Right kidney (tissue), 9 donors: ENCODE measurements at places on chromosomes 4 and X.

- no peak for DNase-seq
Observed at GRCh38 chr4:40675166-40675565, 45.5 kb upstream of the RBM47 start.

- DNase-seq = no peak
Observed at GRCh38 chrX:10072786-10073568, 83.8 kb upstream of the CLCN4 start.

GRCh38 chr4:4217113-4217512, 9.6 kb downstream of the OTOP1 start:
- DNase-seq = no peak

- DNase-seq = no peak
Observed at GRCh38 chr4:95798727-95799126, 41.2 kb upstream of the PDHA2 start.

DNA sequence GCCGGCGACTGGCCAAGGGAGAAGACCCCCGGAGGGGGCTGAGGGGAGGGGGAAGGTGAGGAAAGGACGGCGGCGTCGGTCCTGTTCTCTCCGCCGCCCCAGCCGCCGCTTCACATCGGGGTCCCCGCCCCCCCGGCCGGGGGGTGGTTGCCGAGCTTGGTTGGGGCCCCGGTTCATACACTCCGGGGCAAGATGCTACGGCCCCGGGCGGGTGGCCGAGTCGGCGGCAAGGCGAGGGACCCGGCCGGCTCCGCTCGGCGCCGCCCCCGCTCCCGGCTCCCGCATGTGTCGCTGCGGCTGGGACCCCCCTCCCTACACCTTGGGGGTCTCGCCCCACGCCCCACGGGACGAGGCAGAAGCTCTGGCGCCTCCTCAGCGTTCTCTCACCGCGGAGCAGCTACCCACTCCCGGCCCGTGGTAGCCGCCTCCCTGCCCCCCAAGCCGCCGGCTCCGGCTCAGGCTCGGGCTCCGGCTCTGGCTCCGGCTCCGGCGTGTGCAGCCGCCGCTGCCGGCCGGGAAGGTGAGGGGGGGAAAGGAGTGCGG, 461 bp downstream of the FBXW7 start:
- DNase-seq = no peak

DNA sequence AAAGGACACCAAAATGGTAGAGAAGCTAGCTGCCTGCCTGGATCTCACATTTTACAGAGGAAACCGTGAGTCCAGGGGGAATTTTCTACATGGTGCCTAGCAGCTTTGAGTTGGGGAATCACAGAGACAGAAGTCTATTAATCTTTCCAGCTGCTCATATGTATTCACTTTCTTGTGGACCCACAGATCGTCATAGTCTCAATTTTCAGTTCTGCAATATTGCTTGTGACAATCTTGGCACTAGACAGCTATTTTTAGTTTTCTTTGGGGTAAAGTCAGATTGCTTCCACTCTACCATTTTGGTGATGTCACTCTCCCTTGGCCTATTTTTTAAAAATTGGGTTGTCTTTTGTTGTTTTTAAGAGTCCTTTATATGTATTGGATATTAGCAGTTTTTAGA, 233.4 kb upstream of the STK26 start:
- DNase-seq = no peak

- no peak for DNase-seq
Observed at GRCh38 chr4:157075401-157075800, 549 bp upstream of the GLRB start.

- no peak for DNase-seq
Observed at GRCh38 chrX:72604705-72605104, 32.1 kb upstream of the HDAC8 start.

DNA sequence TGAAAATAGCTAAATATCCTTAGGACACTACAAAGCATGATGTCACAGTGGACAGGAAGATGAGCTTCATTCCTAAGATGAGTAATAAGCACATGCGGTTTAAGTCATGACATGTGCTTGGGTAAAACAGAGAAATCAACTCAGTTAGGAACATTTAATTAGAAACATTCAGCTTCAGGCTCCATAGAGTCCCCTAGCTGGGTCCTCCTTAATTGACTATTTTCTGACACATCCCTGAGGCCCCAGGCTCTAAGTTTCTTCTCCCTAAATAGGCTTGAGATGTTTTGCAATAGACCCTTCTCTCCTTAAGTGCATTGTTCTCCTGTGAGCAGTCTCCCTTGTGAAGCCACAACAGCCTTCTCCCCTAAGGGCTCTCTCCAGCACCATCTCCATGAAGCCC, 70.4 kb upstream of the ANXA3 start:
- no peak for DNase-seq

- no peak for DNase-seq
Observed at GRCh38 chrX:86747091-86747490, 598.8 kb downstream of the DACH2 start.

GRCh38 chr4:150588316-150588715, 6.4 kb downstream of the MAB21L2 start:
- DNase-seq = no peak

DNA sequence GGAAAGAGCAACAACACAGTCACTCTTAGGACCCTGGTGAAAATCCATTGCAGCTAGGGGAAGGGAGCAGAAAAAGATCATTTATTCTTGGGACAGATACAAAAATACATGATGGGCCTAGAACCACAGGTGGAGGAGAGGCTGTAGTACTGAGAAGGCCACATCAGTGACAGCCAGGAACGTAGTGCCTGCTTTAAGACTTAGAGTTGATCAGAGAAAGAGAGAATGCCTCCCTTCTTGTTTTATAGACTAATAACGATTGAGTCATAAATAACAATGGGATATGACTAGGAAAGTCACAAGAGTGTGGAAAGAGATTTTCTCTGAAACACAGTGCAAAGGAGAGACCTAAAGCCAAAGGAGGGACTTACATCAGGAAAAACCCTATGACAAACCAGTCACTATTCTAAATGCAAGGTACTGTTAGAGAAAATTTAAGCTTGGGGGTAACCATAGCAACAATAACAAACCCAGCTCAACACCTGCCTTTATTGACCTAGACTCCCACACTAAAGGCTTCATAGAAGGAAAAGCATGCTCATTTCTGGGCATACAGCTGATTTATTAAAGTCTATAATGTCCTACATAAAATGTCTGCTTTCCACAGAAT, 1015.0 kb upstream of the GRID2 start:
- no peak for DNase-seq

DNA sequence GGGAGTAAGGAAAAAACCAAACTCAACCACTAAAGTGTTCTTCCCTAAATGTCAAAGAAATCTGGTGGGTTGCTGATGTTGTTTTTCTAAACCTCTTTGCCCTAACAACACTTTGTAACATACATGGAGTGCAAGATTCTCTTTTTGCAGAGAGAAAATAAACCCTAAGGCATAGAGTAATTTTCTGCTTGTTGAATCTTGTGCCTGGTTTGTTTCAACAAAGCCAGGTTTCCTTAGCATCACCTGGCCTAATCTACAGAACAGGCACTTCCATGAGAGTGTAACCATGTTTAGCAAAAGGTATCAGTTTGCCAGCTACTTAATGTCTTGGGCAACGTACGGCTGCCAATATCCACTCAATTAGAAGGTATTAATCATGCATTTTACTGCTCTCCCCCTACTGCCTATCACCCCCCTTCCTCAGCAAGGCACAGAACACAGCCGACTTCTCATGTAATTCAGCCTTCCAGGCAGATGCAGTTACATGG, 219.2 kb downstream of the MAML3 start:
- DNase-seq = peak; percentile 44

GRCh38 chr4:88458104-88458740, 1.3 kb downstream of the HERC5 start:
- peak; percentile 9 for DNase-seq

- no peak for DNase-seq
Observed at GRCh38 chr4:2825740-2826139, 17.9 kb upstream of the ADD1 start.

- no peak for DNase-seq
Observed at GRCh38 chrX:16516232-16516876, 133.6 kb upstream of the S100G start.

GRCh38 chr4:164485136-164485535, 268.8 kb upstream of the SMIM31 start:
- no peak for DNase-seq

- DNase-seq = no peak
Observed at GRCh38 chrX:17499512-17499911, 124.5 kb downstream of the NHS start.

- DNase-seq = no peak
Observed at GRCh38 chrX:130937101-130937500, 34.1 kb upstream of the ENOX2 start.

DNA sequence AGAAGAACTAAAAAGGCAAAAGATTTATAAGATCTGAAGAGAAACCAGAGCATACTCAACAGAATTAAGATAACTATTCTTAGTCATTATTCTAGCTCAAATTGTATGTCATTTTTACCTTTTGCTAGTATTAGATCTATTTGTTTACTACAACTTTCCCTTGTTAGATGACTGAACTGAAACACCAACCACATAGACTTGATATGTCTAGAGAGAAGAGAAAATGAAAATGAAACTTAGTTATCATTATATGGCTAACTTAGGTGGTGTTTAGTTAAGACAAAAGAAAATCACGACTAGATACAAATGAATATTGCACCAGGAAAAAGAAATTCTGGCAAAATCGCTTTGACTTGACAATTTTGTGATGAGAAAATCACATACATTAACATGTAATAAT, 690.8 kb downstream of the PCDH18 start:
- no peak for DNase-seq

DNA sequence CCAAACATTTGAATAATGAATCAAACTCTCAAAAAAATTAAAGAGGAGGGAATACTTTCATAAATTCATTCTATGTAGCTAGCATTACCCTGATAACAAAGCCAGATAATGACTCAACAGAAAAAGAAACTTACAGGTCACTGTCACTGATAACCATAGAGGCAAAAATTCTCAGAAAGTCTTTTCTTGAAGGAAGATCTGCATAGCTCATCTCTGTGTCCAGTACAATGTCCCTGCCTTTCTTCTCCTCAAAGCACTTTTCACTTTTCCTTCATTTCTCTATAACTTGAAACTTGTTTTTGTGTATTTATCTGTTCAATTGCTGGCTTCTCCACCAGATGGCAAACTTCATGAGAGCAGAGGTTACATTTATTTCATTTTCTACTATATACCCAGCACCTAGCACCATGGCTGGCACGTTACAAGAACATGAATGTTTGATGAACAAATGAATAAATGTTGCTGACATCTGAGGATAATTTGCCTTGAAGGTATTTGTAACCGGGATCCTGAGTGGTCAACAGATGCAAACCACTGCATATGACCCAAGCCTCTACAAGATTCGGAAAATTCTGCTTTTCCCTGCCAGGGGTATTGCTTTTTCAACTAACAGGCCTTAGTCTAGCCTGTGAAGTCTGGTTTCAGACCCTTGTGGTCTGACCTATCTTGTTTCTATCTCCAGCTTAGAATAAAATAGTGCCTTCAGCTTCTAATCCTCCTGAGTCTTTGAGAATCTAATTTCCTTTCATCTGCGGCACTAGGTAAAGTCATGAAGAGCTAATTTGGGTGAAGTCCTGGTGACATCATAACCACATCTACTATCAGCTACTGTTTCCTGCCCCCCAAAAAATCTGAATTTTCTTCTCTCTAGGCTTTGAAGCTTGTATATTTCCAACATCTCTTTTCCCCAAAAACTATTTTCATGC, 52.5 kb upstream of the ANTXR2 start:
- DNase-seq = no peak

GRCh38 chr4:181971411-181971810, 271.8 kb upstream of the TENM3 start:
- no peak for DNase-seq

DNA sequence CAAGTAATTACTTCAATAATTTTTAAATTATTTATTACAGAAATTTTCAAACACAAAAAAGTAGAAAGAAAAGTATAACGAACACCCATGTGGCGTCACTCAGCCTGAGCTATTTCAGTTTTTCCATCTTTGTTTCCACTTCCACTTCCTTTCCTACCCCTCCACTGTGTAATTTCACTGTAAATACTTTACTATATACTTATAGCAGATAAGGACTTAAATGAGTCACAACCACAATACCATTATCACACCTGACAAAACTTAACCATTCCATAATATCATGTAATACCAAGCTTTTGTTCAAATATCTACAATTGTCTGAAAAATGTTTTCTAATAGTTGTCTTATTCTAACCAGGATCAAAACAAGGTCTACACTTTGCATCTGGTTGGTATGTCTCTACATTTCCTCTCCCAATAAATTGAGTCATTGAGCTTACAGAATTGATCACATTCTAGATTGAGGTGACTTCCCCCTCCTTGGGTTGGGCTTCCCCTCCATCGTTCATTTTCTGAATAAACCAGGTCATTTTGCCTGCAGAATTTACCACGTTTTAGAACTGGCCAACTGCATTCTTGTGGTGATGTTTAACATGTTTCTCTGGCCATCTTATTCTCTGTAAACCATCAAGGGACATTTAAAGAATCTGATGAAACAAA, 48.7 kb downstream of the ATP10D start:
- DNase-seq = no peak

DNA sequence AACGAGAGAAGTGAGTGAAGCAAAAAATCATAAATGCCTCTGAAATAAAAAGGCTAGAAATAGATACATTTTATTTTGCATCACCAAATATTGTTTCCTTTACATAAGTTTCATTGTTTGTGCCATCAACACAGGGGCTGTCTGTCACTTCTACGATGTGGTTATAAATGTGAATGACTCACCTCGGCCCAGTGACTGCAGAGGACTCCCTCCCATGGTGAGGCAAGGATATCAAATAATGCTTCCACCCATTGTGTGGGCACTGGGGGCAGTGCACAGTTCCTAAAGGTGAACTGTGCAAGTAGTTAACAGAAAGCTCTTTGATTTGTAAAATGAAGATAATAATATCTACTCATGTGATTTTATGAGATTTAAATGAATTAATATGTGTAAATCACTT, 230.3 kb upstream of the NEIL3 start:
- no peak for DNase-seq

DNA sequence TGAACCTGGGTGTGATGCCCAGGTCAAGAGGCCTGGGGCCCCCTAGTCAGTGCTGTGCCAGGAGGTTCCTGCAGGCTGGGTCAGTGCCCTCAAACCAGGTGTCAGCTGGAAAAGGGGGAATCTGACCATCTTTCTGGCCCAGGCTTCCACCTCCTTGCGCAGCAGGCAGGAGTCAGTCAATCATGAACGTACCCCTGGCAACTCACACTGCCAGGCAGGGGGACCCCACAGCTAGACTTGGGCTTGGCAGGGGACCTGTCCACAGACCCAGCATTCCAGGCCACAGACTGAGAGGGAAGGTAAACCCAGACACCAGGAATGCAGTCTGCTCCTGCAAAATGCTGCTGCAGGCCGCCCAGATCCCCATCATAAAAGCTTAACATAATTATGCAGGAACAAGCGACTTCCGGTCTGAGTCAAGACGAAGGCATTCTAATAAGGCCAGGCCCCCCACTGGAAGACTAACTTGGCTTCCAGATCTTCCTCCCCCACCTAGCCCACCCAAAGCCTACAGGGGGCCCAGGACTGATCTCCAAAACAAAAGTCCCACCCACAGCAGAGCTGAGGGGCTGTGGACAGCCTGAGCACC, 156.3 kb downstream of the BCOR start:
- no peak for DNase-seq

DNA sequence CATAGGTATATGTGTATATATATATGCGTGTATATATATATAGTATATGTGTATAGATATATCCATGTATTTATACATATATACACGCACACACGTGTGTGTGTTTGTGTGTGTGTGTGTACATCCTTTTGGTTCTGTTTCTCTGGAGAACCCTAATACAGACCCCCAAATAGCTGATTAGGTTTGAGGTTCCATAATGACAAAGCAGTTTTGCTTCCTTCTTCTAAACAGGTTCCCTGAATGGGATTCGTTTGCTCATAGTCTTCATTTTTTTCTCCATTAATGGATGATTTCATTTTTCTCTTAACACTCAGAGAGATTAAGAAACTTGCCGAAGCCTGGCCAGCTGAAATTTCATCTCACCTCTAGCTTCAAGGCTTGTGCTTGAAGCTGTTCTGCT, 234.0 kb upstream of the BCOR start:
- no peak for DNase-seq
